ENCODE measurements at places on chromosomes 1 and 21. TPM values are rescaled to one million over a fixed set of nuclear protein-coding genes. Genes with fewer than 3 reads are reported as not detected.

FAM72A gene
- total RNA-seq: 2.7 TPM

SLC30A1 gene
- 18.8 TPM for total RNA-seq

LIN28A gene
- not detected for total RNA-seq

CASZ1 gene
- total RNA-seq: 19.1 TPM

TMEM240 gene
- 2.8 TPM for total RNA-seq

SLAMF9 gene
- not detected for total RNA-seq

LCE2D gene
- not detected for total RNA-seq

TP73 gene
- total RNA-seq: 0.04 TPM

NBPF6 gene
- total RNA-seq: not detected

AMY1A gene
- total RNA-seq: not detected

TFF1 gene
- not detected for total RNA-seq

SLC2A5 gene
- total RNA-seq: not detected

SPATA17 gene
- total RNA-seq: 0.63 TPM

RGS13 gene
- total RNA-seq: not detected

C1orf167 gene
- total RNA-seq: not detected

LCE2B gene
- total RNA-seq: not detected

ADORA3 gene
- total RNA-seq: not detected

RAB7B gene
- total RNA-seq: 0.13 TPM

MROH9 gene
- not detected for total RNA-seq

MAP10 gene
- total RNA-seq: 3.7 TPM

IARS2 gene
- total RNA-seq: 66.3 TPM

NTRK1 gene
- total RNA-seq: not detected

PALMD gene
- total RNA-seq: 0.17 TPM

AUNIP gene
- total RNA-seq: 1.7 TPM
